ENCODE measurements at places on chromosomes 16 and 17. TPM values are rescaled to one million over a fixed set of nuclear protein-coding genes. Genes with fewer than 3 reads are reported as not detected.
A peak's percentile ranks its signal among the peaks of the same experiment; 100 is the strongest.

DNA sequence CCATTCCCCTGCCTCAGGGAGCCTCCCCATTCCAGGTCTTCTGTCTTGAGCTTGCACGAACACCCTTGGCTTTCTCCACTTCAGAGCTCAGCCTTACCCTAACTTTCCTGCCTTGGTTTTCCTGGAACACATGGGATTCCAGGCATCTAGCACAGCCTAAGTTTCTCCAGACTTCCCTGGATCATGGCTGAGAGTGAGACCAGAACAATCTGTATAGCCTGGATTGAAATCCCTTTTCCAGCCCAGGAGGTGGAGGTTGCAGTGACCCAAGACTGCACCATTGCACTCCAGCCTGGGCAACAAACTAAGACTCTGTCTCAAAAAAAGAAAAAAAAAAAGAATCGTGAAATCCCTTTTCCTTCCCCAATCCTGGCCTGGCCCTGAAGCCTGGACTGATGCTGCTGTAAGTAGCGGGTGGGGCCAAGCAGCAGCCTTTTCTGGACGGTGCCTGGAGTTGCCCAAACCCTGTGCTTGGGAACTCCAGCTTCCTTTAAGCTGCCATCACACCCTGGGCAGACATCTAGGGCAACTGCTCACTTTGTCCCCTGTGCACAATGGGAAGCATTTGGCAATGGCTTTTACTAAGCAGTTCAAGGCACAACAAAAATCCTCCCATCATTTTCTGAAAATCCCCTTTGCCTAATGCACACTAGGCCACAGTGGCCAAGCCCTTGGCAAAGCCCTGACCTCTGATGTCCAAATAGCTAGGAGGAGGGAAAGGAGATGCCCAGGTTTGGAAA lies 12.0 kb upstream of the SLC16A5 start:
- no peaks in the 10 kb centered on the region for H3K36me3 ChIP-seq
- H3K4me3 ChIP-seq, result no peak overlapping the region
- DNase-seq, result no peak
- H3K4me1 ChIP-seq, result peaks cover 40% of the 10 kb centered on the region
- H3K27ac ChIP-seq, result peak overlapping the region; percentile 6
- H3K27me3 ChIP-seq, result no peaks in the 10 kb centered on the region

GRCh38 chr16:56558024-56558747 lies 6.7 kb upstream of the MT4 start:
- no peak for DNase-seq
- peak overlapping the region; percentile 61 for H3K27ac ChIP-seq
- H3K27me3 ChIP-seq, result no peaks in the 10 kb centered on the region
- H3K4me3 ChIP-seq, result no peak overlapping the region

DNA sequence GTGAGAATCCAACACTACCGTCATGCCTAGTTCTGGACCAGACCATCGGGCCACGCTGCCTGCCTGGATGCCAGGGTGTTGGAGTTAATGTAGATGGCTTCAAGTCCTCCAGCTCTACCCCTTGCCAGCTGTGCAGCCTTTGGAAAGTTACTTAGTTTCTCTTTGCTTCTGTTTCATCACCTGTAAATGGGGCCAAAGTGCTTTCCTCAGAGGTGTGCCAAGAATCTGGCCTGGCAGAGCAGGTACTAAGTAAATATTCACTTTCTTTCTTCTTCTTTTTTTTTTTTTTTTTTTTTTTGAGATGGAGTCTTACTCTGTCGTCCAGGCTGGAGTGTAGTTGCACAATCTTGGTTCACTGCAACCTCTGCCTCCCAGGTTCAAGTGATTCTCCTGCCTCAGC lies 159.5 kb upstream of the RPL38 start:
- no peak overlapping the region for H3K4me3 ChIP-seq
- H3K4me1 ChIP-seq, result no peaks in the 10 kb centered on the region
- no peak overlapping the region for H3K27ac ChIP-seq
- no peaks in the 10 kb centered on the region for H3K36me3 ChIP-seq

GRCh38 chr16:52538511-52538910 lies 8.4 kb downstream of the TOX3 start:
- no peak overlapping the region for H3K27ac ChIP-seq
- no peaks in the 10 kb centered on the region for H3K36me3 ChIP-seq
- H3K4me3 ChIP-seq, result no peak overlapping the region
- H3K27me3 ChIP-seq, result peaks cover 19% of the 10 kb centered on the region
- no peaks in the 10 kb centered on the region for H3K4me1 ChIP-seq

The HS3ST3A1 gene
- total RNA-seq, result not detected

All from tibial nerve (tissue), 4 donors.